Stimulated activated CD4-positive, alpha-beta T cell treated with anti-CD3 and anti-CD28 coated beads, Interleukin-15, amount 100 ng/mL, for 1 hour (primary cell): ENCODE measurements at places on chromosomes 11 and 22.

DNA sequence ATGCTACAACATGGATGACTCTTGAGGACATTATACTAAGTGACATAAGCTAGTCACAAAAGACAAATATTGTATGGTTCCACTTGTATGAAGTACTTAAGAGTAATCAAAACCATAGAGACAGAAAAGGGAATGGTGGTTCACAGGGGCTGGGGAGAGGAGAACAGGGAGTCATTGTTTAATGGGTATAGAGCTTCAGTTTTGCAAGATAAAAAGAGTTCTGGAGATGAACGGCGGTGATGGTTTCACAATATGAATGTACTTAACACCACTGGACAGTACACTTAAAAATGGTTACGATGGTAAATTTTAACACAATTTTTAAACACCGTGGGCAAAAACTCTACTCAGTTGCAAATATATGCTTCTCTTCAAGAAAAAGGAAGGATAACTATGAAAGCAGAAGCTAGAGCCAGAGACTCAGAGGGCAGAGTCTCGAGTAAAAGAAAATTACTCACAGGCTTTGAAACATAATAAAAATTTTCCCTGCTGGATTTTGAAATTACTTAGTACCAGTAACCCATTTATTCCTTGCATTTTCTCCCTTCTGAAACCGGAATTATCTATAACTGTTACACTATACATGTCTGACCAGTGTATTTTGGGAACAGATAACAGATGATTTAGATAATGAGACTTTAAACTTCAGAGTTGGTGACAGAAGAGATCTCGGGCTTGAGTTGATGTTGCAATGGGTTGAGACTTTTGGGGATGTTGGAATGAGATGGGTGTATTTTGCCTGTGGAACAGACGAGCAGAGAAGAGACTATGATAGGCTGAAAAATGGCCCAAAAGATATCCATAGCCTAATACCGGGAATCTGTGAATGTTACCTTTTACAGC lies 15.0 kb downstream of the MRTFA start:
- no peak for DNase-seq

GRCh38 chr22:46484156-46484860 lies 53.1 kb downstream of the CELSR1 start:
- DNase-seq = no peak

- DNase-seq = peak; percentile 24
These were observed at the start of gene FADS3 for GRCh38 chr11:61891331-61892084. TSS of gene FADS3 (minus strand) at chr11:61891545. CDS start at chr11:61891381, 164 bp downstream.

- no peak for DNase-seq
These were observed 10.4 kb upstream of the MALAT1 start for GRCh38 chr11:65488273-65489034.

GRCh38 chr22:19513823-19514222 lies 10.4 kb downstream of the CLDN5 start:
- no peak for DNase-seq

DNA sequence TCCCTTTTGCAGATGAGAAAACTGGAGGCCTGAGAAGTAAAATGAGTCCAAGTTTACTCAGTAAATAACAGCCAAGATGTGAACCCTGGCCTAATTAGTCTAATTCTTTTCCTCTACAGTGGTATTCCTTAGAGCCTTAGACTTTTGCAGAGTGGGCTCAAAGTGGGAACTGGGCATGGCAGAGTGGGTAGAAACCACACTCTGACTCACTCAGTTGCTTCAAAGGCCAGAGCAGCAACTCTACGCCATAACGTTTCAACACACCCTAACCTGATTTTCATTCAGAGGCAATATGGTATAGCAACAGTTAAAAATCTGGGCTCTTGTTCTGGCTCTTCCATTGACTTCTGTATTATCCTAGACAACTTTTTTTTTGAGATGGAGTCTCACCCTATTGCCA lies 2.8 kb downstream of the THRSP start:
- DNase-seq = no peak

DNA sequence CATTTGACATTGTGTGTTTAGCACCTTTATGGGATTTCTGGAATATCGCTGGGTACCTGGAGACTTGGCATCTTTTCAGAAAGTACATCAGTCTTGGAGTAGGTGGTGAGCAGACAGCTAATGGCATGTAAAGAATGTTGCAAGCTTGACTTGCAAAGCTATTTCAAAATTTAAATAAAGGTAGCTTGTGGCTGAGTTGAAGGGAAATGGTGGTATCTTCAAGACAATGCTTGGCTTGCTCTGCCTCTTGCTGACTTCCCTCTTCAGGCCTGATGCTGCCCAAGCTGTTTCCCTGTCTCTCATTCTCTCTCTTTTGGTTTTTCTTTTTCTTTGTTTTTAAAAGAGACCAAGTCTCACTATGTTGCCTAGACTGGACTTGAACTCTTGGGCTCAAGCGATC lies 13.2 kb downstream of the ZNRF3 start:
- no peak for DNase-seq

GRCh38 chr11:17259519-17259918 lies 17.0 kb upstream of the NUCB2 start:
- no peak for DNase-seq

DNA sequence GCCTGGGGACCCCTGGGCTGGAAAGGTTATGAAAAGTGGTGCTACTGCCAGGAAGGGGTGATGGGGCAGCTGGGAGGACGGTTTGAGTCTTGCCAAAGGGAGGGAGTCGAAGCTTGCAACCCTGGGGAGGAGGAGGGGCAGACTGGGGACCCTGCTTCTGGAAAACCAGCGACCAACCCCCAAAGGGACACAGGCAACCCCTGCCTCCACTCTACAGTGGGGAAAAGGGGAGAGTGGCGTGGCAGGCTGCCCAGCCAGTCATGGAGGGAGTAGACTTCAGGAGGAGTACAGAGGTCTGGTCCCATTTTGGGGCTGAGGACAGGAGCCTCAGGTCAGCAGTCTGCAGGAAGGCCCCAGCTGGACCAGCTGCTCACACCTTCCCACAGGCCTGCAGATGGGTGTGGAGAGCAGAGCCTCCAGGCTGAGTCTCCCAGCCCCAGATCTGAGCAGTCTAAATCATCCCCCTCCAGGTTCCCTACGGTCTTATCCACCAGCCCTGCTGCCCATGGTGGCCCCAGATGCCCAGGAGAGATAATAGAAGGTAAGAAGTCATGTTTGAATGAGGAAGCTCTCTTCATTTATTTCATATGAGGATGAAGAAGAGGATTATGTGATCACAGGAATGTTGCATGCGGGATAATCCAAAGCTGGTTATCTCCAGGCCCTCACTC lies 3.3 kb downstream of the DDT start:
- DNase-seq = no peak

DNA sequence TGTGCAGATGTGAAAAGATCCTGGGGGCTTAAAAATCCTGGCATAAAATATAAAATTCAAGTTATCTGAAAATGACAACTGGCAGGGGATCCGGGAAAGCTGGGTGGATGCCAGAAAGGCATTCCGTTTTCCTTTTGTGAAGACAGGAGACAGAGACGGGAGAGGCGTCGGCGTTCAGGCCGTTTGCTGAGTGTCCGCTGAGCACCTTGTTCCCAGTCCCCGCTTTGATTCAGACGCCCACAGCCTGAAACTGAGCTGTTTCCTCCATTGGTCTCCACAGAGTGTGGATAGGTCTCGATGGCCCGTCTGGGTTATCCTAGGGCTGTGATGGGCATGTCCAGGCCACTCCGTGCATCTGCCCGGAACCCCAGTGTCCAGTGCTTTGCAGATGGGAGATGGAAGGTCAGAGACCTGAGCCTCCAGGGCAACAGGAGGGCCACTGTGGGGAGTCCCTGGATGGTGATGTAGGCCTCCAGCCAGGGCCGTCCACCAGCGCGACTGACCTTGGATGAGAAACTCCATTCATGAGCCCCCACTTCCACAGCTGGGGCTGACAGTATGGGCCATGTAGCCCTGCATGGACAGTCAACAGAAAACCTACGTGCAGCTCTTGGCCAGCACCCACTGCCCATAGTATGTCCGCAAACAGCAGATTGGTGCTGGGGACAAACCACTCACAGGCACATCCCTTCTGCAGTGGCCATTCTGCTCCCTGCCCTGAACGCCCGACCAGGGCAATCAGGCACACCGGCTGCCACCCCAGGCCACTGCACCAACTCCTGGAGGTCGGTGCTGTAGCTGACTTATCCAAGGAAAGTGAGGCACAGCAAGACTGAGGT lies 11.6 kb downstream of the MRGPRF start:
- DNase-seq = no peak

- no peak for DNase-seq
These were observed 34.4 kb upstream of the HEPHL1 start for GRCh38 chr11:93986716-93987115.

- DNase-seq = no peak
These were observed 251.3 kb upstream of the PLET1 start for GRCh38 chr11:112511911-112512310.

DNA sequence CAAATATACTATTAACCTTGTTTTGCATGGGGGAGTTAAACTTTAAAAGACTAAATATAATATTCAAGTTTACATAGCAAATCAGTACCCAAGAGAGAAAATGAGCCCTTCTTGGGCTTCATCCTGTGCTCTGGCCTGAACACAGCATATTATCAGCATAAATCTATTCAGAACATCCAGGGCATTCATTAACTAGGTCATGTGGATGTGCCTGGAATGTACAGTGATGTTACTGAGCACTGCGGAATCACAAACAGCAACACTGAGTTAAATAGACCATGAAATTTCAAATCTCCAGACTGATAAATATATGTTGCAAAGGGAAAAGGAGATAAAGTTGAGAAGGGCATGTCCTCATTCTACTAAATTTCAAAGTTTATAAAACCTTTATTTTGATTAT lies 426.4 kb downstream of the AASDHPPT start:
- DNase-seq = no peak

- DNase-seq = no peak
These were observed 177.3 kb upstream of the SORL1-AS1 start for GRCh38 chr11:121630041-121630440.

DNA sequence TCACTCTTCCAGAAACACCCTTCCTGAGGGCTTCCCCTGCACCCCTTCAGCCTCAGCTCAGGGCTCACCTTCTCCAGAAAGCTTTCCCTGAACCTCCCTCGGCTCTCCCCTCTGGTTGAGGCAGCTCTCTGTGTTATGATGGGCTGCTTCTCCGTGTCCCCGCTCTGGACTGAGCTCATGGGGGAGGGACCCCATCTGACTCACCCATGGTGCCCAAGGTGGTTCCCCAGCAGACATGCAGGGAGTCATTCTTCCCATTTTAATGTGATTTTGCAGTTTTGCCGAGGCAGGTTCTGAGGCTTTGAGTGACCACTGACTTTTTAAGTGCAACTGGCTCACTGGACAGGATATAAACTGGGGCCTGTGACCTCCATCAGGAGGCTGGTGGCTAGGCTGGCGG lies 495.1 kb downstream of the TBC1D22A start:
- no peak for DNase-seq

- no peak for DNase-seq
These were observed 359.9 kb downstream of the CASP12 start for GRCh38 chr11:104538313-104538712.

- no peak for DNase-seq
These were observed 43.6 kb downstream of the CTSC start for GRCh38 chr11:88293931-88294330.
